Renal cortex interstitium (tissue), 15 donors: ENCODE measurements at places on chromosomes 16 and 17. TPM values are rescaled to one million over a fixed set of nuclear protein-coding genes. Genes with fewer than 3 reads are reported as not detected.

GSE1 gene
- 81.9 TPM for polyA plus RNA-seq

HS3ST2 gene
- 0.27 TPM for polyA plus RNA-seq

FOXJ1 gene
- 16.7 TPM for polyA plus RNA-seq

BICDL2 gene
- polyA plus RNA-seq = 2.0 TPM

KRT25 gene
- polyA plus RNA-seq = not detected

DNA sequence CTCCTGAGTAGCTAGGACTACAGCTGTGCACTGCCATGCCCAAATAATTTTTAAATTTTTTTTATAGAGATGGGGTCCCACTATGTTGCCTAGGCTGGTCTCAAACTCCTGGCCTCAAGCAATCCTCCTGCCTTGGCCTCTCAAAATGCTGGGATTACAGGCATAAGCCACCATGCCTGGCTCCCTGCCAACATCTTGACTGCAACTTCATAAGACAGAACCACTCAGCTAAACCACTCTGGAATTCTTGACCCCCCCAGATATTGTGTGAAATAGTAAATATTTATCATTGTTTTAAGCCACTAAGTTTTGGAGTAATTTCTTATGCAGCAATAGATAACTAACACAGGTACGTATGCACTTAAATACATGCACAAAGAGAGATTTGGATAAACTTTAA lies 26.0 kb downstream of the DYNLL2 start:
- no peak for DNase-seq

DNA sequence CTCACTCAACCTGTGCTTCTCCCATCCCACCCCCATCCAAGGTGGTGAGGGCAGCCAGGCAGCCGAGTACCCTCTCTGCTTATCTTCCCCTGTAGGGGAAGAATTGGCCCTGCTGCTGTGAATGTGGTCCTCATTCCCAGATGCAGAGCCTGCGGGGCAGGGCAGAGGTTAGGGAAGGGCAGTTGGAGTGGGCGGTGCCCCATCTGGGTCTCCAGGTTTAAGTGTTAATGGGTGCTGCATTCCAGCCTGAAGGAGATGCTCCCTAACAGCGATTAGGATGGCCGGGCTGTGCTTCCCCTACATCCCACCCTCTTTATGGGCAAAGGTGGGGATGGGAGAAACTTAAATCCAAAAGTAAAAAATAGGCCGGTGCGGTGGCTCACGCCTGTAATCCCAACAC lies 12.1 kb downstream of the TMEM95 start:
- DNase-seq = no peak

DNA sequence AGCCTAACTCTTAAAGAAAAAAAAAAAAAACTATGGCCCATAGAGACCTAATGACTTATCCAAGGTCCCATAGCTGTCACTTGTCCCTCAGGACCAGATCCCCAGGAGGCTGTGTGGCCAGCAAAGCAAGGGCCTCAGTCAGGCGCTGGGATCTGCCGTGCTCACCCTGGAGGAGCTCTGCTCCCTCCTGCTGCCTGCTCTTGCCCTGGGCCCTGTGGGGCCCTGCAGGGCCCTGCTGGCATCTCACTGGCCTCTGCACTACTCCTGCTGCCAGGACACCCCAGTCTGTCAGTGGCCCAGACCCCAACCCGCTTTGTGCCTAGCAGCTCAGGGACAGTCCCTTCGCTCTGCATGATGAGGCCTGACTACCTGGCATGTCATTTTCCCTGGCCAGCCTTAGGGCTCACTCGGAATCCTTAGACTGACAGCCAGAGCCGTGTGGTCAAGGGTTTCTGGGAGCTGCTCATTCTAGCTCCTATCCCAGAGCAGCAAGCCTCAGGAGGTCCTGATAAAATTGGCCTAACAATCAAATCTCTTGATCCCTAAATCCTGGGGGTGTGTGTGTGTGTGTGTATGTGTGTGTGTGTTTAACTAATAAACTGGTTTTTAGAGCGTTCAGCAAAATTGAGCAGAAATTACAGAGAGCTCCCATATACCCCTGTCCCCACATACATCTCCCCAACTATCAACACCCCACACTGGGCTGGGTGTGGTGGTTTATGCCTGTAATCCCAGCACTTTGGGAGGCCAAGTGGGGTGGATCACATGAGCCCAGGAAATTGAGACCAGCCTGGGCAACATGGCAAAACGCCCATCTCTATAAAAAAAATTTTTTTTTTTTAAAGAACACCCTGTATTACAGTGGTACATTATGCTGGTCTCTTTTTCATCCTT lies 21.7 kb downstream of the KATNIP start:
- DNase-seq = no peak

GRCh38 chr16:57284209-57284951 lies at the start of gene PLLP:
Gene PLLP, minus strand, starts transcription at chr16:57284672. Its CDS starts 132 bp downstream, at chr16:57284540.
- no peak for DNase-seq

DNA sequence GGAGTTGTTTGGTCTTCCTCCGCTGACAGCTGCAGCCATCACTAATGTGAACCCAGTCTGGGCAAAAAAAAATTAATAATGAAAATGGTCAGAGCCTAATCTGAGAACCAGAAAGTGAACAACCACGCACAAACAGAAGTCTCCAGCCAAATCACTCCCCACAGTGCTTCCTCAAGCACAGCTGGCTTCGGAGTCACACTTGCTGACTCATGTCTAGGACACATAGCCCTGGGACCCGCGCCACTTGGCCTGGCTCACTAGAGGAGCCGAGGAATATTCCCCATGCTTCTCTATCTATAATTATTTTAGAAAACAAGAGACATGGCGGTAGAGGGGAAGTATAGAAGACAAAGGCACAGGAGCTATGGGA lies 109.1 kb downstream of the ZFHX3 start:
- DNase-seq = no peak

GRCh38 chr17:69709441-69709840 lies 294.9 kb downstream of the MAP2K6 start:
- no peak for DNase-seq

DNA sequence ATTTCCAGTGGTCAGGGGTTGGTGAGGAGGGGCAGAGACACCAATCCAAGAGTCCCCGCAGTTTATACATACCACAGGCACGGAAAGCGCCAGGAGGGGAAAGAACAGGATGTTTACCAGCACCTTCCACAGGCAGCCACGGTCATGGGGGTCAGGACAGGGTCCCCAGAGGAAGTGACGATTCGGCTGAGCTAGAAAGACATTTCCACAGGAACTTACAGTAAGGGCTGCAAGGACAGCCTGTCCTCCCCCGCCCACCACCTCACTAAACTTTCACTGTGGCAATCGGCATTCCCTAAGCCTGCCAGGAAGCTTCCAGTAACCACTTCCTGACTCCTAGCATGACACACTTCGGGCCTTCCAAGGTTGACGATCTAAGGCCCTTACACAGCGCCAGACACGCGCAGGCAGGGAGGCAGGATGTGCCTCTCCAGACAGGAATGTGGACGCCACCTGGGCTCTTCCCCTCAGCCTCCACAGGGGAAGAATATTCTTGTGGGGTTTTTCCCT lies 1.2 kb upstream of the MT2A start:
- DNase-seq = no peak

DNA sequence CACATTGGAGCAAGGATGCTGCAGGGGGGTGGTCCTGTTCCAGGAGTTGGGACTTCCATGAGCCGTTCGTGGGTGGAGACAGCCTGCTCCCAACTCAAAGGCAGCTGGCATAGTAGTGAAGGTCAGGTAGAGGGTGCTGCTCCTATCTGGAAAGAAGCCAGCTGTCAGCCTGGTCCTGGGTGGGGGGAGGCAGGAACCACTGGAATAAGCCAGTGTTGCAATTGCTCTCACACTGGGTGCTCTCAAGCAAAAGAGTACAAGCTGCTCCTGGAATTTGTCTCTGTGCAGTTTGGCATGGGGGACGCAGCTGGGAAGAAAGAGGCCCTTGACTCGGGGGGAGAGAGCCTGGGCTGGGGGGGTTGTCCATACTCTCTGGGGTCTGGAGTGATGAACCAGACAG lies 8.7 kb downstream of the CACNG5 start:
- DNase-seq = no peak

DNA sequence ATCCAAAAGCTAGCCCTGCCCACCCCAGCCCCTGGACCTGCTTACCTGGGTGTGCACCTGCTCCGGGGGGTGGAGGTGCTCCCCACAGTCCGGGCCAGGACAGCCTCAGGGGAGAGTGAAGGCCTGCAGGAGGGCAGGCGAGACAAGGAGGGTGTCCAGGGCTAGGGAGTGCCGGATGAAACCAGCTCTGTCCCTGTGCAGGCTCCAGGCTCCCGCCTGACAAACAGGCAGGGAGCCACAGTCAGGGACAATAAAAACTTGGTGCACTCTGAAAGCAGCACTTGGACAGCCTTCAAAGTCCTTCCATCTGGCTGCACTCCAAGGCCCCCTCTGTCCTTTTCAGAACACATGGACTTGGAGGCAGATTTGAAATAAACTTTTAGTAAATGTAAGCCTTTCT lies 3.9 kb downstream of the PAQR4 start:
- DNase-seq = no peak

GRCh38 chr16:86669937-86670749 lies 91.8 kb downstream of the FOXL1 start:
- DNase-seq = no peak
